ENCODE measurements at places on chromosomes 4 and X. TPM values are rescaled to one million over a fixed set of nuclear protein-coding genes. Genes with fewer than 3 reads are reported as not detected.
A peak's percentile ranks its signal among the peaks of the same experiment; 100 is the strongest.

Gene PAGE2
- not detected for total RNA-seq

Gene SHOX
- total RNA-seq = not detected

Gene L1CAM
- 2.5 TPM for total RNA-seq

Gene LAP3
- 71.7 TPM for total RNA-seq

Gene APBB2
- total RNA-seq = 89.6 TPM

DNA sequence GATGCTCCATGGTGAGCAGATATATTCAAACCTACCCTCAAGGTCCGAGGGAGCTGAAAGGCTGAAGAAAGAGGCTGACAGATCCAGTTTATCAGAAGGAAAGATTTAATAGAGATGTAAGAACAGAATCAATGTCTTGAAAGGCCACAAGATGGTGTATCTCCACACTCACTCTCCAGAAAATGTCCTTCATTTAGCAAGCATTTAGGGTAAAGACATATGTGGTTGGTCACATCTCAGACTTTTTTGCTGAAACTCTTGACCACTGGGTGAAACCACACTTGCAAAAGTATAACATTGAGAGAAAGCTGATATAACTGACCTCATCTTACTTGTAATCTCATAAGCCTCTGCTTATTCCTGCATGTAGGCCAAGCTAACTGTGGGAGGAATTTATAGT lies 745.8 kb upstream of the GALNTL6 start:
- no peak for DNase-seq

DNA sequence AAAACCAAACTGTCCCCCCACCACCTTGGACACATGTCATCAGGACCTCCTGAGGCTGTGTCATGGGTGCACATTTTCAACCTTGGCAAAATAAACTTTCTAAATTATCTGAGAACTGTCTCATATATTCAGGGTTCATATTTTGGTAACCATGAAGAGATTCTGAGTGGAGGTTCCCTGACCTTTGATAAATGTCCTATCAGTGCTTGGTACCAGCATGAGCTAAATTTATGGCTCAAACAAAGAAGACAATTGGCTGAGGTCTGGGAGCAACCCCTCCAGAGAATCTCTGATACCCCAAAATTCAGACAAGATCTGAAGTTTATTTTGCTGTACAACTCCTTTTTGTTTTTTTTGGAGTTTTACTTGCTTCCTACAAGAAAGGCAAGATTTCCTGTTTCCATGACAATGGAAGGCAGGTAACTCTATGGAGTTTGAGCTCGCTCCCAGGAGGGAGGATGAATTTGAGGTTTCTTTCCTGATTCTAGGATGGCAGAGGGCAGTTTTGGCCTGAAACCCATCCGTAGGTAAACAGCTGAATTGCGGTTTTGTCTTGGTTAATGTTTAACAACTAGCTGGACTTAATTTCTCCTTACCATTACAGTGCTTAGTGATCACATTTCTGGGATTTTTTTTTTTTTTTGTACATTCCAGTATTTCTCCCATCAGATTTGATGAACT lies 14.5 kb downstream of the UGT2B15 start:
- no peak for DNase-seq

DNA sequence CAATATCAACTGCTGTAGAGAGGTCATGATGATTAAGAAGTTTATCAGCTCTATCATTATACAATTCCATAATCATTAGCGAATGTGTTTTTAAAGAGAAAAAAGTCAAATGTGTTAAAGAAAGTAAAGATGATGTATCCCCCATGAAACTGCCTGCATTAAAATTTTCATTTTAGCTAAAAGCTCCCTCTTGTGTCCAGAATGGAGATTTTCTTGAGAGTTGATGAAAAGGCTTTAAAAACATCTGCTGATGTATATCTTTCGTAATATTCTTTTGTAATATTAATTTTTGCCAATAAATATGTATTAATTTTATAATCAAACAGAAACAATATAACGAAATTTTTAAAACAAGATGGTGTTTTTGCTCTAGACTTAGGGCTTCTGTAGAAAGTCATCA lies 52.1 kb upstream of the LHFPL1 start:
- DNase-seq = no peak

DNA sequence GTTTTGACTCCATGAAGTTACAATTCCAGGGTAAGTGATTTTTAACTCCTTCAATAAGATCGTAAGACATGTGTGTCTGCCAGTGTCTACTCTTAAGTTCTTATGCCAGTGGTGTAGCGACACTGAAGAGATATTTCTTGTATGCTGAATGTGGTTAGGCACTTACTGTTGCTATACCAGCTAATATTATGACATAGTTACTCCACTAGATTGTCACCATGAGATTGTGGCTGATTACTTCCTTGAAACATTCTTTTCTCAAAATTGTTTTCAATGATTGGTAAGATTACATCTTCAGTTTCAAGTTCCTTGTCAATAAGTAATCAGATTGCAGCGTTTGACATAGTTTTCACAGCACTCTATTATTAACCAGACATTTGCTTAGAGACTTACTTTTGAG lies 60.6 kb upstream of the PAGE5 start:
- no peak for DNase-seq

- DNase-seq = no peak
These were observed 166.7 kb upstream of the MAB21L2 start for GRCh38 chr4:150415213-150415612.

GRCh38 chr4:59248313-59248712 lies 1951.8 kb upstream of the ADGRL3 start:
- DNase-seq = no peak

- no peak for DNase-seq
These were observed 53.1 kb downstream of the USP11 start for GRCh38 chrX:47285836-47286320.

- peak; percentile 49 for DNase-seq
These were observed 30.3 kb upstream of the GLRB start for GRCh38 chr4:157045507-157046127.

- DNase-seq = no peak
These were observed 79.8 kb downstream of the NYX start for GRCh38 chrX:41526925-41527324.

GRCh38 chr4:3655485-3655884 lies 110.7 kb upstream of the ADRA2C start:
- no peak for DNase-seq

DNA sequence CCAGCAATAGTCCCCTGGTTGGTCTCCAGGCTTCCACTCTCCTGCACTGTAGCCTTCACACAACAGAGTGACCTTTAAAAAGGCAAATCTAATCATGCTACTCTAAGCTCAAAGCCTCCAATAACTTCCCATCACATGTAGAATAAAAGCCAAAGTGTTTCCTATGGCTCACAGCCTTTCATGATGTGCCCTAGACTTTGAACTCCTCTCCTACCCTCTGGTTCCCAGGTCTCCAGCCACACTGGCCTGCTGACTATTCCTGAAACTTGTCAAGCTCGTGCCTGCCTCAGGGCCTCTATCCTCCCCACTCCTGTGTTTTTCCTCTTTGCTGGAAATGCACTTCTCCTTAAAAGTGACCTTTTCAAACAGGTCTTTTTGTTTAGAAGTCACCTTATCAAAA lies 3.1 kb downstream of the MANBA start:
- DNase-seq = no peak

DNA sequence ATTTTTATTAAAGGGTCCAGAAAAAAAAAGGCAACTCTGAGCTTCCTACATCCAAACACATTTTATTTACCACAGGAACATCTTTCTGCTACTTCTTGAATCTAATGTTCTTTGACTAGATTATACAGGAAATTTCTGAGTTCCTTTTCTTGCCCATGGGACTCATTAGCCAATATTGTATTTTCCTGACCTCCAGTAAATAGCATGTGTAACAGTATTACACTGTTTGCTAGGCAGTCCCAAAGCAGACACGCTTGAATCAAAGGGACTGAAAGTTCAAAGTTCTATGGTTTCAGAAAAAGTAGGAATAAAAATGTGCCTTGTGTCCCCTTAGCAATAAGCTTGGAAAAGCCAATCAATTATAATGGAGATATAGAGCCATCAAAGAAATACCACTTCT lies 57.4 kb downstream of the MOSPD2 start:
- DNase-seq = no peak

DNA sequence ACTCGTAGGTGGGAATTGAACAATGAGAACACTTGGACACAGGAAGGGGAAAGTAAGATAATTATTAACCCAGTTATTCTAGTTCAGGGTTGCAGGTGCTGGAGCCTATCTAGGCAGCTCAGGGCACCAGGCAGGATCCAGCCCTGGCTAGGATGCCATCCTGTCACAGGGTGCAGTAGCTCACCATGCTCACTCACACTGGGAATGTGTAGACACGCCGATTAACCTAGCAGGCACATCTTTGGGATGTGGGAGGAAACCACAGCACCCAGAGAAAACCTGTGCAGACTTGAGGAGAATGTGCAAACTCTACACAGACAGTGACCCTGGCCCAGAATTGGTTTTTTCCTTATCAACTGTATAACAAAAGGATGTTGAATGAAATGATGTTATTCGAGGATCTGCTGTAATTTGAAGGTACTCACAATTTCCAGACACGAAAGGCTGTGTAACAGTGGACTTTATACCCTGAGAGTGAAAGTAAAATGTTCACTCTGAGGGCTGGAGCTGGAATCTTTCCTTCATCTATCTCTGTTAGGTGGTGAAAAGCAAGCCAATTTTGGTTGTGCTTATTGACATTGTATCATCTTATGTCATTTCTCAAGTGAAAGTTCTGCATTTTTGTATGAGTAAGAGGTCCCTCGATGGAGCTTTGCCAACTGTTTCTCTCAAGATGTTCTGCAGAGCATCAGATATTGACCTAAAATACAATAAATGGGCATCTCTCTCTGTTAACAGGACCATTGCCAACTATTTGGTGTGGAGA lies 78.8 kb downstream of the PHEX start:
- DNase-seq = no peak
